Chondrocyte (in vitro differentiated cells): ENCODE measurements at places on chromosomes 3 and 15. TPM values are rescaled to one million over a fixed set of nuclear protein-coding genes. Genes with fewer than 3 reads are reported as not detected.

The CHDH gene
- 0.46 to 0.67 TPM (median 0.60 TPM) in 3 replicates for total RNA-seq

The C3orf20 gene
- not detected in 3 replicates for total RNA-seq

The A4GNT gene
- total RNA-seq = not detected in 3 replicates

The DNAH1 gene
- 5.0 to 9.4 TPM (median 5.4 TPM) in 3 replicates for total RNA-seq

- peaks cover 6% of the 10 kb centered on the region for H3K36me3 ChIP-seq
- peaks cover 14% of the 10 kb centered on the region for H3K27me3 ChIP-seq
- no peak overlapping the region for H3K27ac ChIP-seq
- no peaks in the 10 kb centered on the region for H3K4me1 ChIP-seq
- H3K4me3 ChIP-seq = no peak overlapping the region
Measured at GRCh38 chr3:75295013-75295412, 369.1 kb upstream of the FRG2C start.

- DNase-seq = no peak
- peaks cover 19% of the 10 kb centered on the region for H3K4me1 ChIP-seq
- H3K36me3 ChIP-seq = no peaks in the 10 kb centered on the region
- H3K27me3 ChIP-seq = no peaks in the 10 kb centered on the region
Measured at GRCh38 chr3:197746209-197746608, 3.5 kb upstream of the FYTTD1 start.

GRCh38 chr3:23484386-23484785 is 281.3 kb downstream of the UBE2E2 start:
- H3K27me3 ChIP-seq = no peaks in the 10 kb centered on the region
- no peaks in the 10 kb centered on the region for H3K36me3 ChIP-seq
- DNase-seq = no peak

- peaks cover 4% of the 10 kb centered on the region for H3K27me3 ChIP-seq
- H3K4me1 ChIP-seq = no peaks in the 10 kb centered on the region
- H3K36me3 ChIP-seq = peaks cover 2% of the 10 kb centered on the region
- no peak overlapping the region for H3K27ac ChIP-seq
Measured at GRCh38 chr3:73848173-73848906, 223.6 kb upstream of the PDZRN3 start.

GRCh38 chr3:47380026-47380600 is 708 bp upstream of the PTPN23 start:
- H3K27me3 ChIP-seq = no peaks in the 10 kb centered on the region
- peaks cover 4% of the 10 kb centered on the region for H3K36me3 ChIP-seq
- peak overlapping the region; percentile 100 for H3K4me3 ChIP-seq
- H3K4me1 ChIP-seq = peaks cover 35% of the 10 kb centered on the region
- H3K27ac ChIP-seq = peak overlapping the region; percentile 99
- no peak for DNase-seq

DNA sequence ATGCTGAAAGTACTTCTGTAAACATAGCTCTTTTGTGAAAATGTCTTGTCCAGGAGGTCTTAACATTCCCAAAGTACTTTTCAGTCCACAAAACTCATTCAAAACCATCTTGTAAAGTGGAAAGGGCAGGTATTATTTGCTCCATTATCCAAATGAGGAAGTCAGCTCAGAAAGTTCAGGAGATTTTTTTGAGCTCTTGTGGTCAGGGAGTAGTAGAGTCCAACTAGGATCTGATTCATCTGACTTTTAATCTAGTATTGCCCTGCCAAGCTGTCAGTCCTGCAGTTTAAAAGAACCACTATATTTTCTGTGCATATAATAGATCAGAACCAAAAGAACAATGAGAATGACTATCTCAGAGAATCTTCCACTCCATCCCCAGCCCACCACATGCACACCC is 83.5 kb downstream of the FOXB1 start:
- H3K27ac ChIP-seq = no peak overlapping the region
- no peak overlapping the region for H3K4me3 ChIP-seq
- no peak for DNase-seq
- peaks cover 48% of the 10 kb centered on the region for H3K27me3 ChIP-seq
- H3K4me1 ChIP-seq = no peaks in the 10 kb centered on the region

- no peak overlapping the region for H3K4me3 ChIP-seq
- H3K36me3 ChIP-seq = no peaks in the 10 kb centered on the region
- DNase-seq = no peak
- peaks cover 68% of the 10 kb centered on the region for H3K4me1 ChIP-seq
Measured at GRCh38 chr15:65069179-65069578, 1.4 kb upstream of the RASL12 start.

DNA sequence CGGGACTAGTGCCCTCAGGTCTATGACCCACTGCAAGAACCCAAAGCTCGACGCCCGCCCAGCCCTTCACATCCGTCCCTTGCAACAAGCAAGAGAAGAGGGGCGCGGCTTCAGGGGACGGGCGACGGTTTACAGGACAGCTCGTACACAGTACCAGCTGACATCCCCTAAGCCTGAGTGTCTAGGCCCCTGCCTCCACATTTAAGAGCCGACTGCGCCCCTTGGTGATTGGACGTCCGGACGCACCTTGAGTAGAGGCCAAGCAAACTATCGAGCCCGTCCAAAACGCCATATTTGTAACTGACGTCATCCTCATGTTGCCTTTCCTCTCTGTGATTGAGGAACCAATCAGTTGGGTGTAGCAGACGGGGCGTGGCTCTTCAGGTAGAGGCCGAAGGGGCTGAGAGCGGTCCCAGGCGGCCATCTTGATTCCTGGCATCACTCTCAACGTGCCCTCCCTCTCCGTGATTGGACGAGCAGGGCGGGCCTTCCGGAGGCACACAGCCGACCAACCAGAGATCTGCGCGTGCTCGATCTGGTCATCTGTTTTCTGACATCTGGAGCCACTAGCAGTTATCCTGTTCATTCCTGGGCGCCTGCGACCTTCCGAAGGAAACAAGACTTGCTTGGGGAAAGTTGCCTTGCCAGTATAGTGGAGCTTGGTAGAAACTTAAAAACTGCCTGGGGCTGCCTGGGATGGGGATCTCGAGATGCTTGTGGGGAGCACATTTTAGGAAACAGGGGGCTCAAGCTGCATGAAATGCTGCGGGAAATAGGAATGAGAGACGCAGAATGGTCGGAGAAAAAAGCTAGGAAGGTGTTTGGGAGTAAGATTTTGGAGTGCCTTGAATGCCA is 4.0 kb upstream of the RPL14 start:
- peak; percentile 99 for DNase-seq
- H3K36me3 ChIP-seq = peaks cover 5% of the 10 kb centered on the region
- H3K4me3 ChIP-seq = peak overlapping the region; percentile 97
- peaks cover 36% of the 10 kb centered on the region for H3K4me1 ChIP-seq
- H3K27ac ChIP-seq = peak overlapping the region; percentile 99
